T follicular helper cell (primary cell): ENCODE measurements at places on chromosomes 2 and 18.

DNA sequence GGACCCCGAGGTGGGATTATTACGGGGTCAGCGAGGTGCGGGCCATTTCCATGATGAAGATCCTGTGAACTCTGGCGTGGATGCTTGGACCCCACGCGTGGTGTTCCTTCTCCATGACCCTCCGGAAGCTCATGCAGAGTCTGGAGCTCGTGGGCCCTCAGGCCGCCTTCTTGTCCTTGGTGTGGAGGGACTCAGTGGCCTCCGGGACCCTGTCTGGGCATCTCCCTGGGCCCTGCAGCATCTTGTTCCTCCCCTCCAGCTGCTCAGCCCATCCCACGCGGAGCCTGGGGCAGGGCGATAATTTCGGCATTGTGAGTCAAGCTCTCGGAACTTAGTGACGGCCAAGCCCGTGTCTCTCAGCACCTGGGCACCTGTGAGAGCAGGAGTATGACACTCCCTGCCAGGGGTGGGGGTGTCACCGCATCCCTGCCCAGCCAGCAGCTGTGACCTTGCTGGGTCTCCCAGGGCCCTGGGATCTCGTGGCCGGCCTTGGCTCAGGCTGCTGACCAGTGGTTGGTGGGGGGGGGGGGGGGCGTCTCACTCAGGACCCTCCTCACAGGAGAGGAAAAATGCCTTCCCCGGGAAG is 24.6 kb downstream of the RTP5 start:
- DNase-seq = no peak

DNA sequence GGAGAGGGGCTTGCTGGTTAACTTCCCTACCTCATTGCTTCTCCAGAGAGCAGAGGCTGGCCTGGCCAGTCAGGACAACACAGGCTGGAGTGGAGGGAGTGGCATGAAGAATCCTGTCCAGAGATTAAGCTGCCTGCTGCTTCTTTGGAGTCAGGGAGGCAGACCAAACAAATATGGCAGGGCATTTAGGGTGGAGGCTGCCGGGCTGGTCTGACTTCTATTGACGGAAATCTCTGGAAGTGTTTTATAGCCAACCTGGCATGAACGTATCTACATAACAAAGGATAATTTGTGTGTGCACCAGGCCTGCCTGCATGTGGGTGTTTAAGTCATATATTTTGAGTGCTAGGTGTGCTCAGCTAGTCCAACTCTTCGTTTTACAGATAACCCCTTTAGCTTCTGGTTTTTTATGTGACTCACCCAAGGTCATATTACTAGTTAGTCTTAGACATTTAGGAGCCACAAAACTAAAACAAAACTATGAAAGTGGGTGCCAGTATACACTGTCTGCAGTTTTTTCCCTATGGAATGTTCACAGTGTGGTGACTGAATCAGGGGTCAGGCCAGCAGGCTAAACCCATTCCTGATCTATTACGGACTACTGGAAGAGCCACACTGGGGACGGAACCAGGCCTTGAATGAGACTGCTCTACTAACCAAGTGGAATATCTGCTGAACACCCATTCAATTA is 5.5 kb downstream of the NPC1 start:
- no peak for DNase-seq

GRCh38 chr2:11778416-11778815 is 32.0 kb downstream of the LPIN1 start:
- DNase-seq = no peak

DNA sequence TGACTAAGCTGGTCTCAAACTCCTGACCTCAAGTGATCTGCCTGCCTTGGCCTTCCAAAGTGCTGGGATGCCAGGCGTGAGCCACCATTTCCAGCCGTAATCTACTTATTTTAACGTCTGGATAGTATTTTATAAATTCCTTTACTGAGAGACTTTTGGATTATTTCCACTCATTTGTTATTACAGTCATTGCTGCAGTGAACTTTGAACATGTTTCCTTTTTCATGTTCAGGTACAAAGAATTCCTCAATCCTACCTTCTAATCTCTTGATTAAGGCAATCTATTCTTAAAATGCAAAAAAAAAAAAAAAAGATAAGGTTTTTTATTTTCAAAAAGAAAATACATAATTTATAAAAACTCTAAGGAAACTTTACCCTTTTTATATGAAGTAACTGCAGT is 78.6 kb downstream of the PDK1 start:
- no peak for DNase-seq

- no peak for DNase-seq
These were observed 153.2 kb upstream of the MAPRE2 start for GRCh38 chr18:34887881-34888580.

- no peak for DNase-seq
These were observed 326.4 kb downstream of the DYSF start for GRCh38 chr2:71779774-71780105.

- no peak for DNase-seq
These were observed 223.4 kb downstream of the WDPCP start for GRCh38 chr2:63364866-63365265.

GRCh38 chr18:48639772-48640432 is 101.1 kb downstream of the CTIF start:
- no peak for DNase-seq

- DNase-seq = peak; percentile 35
These were observed 132.8 kb downstream of the ARHGAP15 start for GRCh38 chr2:143261986-143262385.

- DNase-seq = no peak
These were observed 3.9 kb downstream of the WNT10A start for GRCh38 chr2:218884519-218884918.
